CD4-positive, alpha-beta T cell treated with Interleukin-4 for 4 hours (primary cell): ENCODE measurements at places on chromosomes 11 and 22.

- no peak for DNase-seq
Observed at GRCh38 chr11:95570845-95571244, 218.7 kb downstream of the FAM76B start.

GRCh38 chr11:104219096-104219495, 55.1 kb upstream of the PDGFD start:
- no peak for DNase-seq

GRCh38 chr11:2432171-2432621, 12.1 kb downstream of the TRPM5 start:
- no peak for DNase-seq

DNA sequence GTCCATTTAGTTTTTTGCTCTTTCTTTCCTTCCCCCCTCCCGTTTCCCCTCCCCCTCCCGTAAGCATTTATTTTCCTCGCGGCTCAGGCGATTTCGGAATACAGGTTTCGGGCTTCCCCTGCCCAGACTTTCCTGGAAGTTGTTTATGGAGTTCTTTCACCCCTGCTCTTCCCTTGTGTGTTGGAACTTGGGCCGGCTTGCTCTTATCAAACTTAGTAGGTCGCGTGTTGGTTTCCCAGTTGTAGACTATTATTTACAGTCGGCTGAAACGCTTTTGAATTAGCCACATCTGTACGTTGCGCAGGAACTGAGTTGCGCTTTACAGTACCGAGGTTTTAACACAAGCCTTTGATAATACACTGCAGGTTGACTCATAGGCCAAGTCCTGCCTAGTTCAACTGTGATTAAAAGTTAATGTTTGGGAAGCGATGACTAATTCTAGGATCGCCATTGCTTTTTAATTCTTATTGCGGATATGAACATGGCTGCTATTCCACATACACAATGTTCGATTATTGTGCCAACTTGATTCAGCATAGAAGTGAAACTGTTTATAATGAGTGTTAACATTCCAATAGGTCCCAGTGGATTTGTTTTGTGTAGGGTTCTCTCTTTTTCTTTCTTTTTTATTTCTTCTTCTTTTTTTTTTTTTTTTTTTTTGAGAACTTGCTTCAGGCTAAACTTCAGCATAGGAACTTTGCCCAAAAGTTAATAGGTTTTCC, 1.7 kb downstream of the YAP1 start:
- DNase-seq: peak; percentile 48
